ENCODE measurements at places on chromosomes 2 and 18.

GRCh38 chr18:46683252-46683651, 26.2 kb upstream of the LOXHD1 start:
- no peak for DNase-seq

DNA sequence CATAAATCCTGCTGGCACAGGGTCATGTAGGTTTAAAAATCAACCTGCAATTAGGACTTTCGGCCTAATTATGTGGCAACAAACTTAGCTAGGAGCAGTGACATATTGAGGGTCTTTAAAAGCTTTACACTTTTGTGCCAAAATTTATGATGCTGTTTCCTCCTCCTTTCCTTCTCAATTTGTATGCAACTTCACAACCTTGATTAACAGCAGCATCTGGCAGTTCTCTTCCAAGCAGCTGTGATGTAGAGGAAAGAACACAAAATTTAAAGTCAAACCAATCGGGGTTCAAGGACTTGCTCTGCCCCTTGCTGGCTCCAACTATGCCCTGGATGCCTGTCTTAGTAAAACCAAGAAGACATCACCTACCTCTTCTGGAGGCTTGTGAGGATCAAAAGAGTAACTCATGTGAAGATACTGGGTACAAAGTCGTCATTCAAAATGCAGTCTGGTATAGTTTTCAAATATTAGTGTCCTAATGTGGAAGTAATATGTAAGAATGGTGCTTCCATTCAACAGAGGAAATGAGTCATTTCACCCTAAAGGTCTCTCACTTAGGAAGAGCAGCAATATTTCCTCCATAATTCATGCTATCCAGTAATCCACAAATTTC, 94.7 kb downstream of the ANKRD44 start:
- DNase-seq = no peak

DNA sequence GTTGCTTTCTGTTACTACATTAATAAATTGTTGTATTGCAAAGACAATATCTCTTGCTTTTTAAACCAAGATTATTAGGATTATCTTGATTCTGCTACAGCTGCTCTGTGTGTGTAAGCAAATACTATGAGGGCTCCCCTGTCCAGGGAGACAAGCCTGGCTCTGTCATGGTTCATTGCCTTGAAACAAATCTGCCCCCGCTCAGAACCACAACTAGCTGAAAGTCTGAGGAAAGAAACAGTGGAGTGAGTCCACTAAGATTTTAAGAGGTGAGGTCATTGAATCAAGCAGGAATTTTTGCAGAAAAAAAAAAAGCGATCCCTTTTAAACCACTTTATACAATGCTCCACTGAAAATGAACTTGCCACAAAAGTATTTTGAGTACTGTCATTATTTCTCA, 30.8 kb upstream of the LRRTM4 start:
- no peak for DNase-seq

- DNase-seq = peak; percentile 26
Observed at GRCh38 chr2:51290725-51291124, 258.8 kb upstream of the NRXN1 start.

GRCh38 chr2:114488841-114489530, 46.5 kb downstream of the DPP10 start:
- DNase-seq = no peak

DNA sequence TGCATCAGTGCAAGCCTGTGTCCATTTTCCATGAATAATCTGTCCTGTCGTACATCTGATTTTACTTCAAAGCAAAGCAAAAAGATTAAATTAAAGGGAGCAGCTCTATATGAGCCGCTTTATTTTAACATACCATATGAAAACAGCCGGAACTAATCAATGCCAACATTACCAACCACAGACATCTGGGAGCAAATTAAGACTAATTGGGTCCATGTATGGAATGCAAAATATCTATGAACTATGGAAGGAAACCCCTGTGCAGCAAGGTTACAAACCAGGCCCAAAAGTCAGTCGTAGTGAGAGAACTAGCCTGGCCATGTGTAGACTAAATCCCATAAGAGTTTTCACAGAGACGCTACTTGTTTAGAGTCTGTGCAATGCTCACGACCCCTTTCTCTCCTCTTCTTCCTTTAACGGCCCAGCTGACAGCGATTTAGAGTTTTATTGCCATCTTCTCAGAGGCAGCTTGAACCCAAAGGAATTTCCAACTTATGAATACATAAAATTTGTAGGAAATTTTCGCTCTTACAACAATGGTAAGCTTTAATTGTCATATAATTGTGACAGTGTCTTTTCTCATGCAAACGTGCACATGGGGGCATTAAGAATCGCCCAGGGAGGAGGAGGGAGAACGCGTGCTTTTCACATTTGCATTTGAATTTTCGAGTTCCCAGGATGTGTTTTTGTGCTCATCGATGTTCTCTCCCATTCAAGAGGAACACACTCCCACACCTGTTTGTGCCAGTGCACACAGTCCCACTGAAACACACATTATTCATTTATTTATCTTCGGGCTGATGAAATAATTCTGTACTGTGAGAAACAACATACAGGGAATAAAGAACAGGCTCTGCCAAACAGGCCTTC, 52.9 kb upstream of the RPL31 start:
- DNase-seq = no peak

GRCh38 chr2:9285921-9286320, 79.3 kb downstream of the ASAP2 start:
- no peak for DNase-seq

DNA sequence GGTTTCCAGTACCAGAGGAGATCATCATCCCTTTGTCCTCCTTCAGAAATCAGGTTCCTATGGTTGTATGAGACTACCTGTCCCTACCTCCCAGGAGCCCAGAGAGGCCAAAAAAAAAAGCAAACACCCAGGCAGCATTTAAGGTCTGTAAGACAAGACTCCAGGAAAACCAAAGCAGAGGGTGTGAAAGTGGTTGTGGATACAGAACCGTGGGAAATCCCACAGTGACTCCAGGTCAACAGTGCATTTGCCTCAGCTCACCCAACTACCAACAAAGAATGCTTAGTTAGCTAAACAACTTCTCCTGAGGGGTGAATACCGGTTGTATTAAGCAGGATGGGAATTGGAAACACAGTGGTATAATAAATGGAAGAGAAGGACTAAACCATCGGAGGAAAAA, 83.6 kb downstream of the LBH start:
- DNase-seq = no peak
